ENCODE measurements at places on chromosomes 2 and 18.

DNA sequence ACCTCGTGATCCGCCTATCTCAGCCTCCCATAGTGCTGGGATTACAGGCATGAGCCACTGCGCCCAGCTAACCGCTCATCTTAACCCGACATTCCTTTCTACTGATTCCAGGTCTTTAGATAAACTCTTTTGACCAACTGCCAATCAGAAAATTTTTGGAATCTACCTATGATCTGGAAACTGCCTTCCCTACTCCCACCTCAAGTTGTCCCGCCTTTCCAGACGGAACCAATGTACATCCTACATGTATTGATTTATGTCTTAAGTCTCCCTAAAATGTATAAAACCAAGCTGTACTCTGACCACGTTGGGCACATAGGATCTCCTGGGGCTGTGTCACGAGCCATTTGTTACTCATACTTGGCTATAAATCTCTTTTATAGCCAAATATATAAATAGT is 3.2 kb upstream of the NEU2 start:
- DNase-seq: no peak

DNA sequence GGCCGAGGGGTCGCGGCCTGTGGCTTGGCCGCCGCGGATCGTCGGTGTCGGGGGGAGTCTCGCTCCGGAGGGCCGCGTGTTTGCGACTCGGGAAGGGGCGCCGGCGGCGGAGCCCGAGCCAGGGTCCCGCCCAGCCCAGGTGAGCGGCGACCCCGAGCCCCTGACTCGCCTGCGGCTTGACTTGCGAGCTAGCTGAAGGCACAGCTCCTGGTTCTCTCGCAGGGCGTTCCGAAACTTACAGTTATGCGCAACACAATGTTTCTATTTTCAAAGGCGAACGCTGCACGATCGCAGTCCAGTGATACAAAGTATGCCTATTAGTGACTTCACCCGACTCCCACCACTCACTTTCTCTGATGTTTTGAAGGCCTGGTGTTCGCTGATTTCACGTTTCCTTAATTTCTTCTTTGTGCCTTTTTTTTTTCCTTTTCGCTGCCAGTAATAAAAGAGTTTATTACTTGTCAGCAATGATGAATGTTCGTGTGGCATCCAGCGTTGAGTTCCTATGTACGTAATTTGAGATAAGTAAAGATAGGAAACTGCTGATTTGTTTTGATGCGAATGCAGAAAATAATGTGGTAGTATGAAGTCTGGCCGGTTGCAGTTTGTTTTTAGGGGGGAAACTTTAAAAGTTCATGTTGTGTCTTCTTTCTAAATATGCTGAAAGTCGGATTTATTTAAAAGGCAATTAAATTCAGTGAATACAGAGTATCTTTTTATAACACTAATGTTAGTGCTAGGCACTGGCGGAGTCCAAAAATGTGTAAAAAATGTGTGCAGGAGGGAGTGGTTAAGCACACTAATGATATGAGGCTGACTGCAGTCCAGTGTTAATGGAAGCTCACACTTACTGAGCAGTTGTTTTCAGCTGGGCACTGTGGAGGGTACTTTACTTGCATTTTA is 706 bp downstream of the UBXN2A start:
- DNase-seq: no peak

DNA sequence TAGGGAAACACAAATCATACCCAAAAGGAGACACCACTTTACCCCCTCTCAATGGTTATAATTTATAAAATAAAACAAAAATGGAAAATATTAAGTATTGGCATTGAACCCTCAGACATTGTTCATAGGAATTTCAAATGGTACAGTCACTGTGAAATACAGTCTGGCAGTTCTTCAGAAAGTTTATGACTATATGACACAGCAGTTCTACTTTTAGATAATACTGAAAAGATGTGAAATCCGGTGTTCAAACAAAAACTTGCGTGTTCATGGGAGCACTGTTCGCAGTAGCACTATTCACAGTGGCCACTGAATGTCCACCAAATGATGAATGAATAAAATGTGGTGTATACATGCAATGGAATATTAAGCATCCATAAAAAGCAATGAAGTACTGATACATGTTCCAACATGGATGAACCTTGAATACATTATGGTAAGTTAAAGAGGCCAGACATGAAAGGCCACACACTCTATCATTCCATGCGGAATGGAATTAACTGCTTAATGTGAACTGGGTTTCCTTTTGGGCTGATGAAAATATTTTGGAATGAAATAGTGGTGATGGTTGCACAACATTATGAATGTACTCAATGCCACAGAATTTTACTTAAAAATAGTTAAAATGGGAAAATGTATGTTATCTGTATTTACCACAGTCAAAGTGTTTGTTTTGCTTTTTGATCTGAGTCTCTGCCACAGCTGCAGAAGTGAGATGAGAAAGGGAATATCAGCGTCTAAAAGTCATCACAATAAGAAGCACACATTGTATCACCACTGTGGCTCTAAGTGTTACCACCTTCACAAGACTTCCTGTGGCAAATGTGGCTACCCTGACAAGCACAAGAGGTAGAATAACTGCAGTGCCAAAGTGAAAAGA is 864.6 kb downstream of the SUCLG1 start:
- no peak for DNase-seq

DNA sequence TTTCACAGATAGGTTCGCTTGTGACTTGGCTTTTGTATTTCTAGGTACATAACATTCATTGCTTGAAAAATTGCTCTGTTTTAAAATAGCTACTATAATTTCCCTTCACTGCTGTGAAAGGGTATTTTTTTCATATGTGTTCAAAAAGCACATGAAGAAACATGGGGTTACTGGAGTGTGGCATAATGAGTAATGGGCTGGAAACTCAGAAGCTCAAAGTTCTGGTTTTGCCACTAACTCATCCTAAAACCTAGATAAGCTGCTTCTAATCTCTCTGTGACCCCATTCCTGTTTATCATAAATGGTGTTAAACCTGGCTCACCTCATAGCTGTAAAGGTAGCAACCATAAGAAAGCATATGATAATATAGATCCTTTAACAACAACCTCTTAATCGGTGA is 319.3 kb downstream of the PTPRM start:
- no peak for DNase-seq

DNA sequence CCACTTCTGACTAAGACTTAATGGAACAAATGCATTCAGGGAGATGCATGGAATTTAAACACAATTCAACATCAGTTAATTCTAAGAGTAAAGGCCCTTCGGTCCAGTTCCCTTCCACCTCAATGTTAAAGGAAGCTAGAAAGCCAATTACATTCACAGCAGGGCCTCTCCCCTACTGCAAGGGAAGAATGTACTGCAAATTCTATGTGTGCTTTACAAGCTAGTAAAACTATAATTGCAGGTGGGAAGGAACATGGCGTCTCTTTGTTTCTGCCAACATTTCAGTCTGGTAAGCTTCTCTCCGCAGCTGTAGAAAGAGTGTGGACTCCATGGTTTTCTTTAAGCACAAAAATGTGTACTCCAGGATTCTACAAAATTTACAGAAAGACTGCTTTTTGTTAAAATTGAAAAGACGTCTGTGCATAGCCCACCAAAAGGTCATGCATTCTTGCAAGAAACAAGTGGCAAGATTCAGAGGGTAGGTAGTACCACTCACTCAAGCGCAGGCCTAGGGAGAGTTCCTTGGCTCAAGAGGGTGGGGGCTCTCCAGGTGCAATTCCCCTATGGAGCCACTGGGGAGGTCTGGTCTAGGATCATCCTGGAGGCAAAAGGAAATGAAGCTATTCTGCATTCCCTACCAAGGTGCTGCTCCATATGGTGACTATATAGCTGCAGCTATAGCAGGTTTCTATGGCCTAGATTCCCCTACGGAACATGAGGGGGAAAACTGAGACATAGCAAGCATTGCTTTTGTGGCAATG is 127.0 kb upstream of the FZD5 start:
- DNase-seq: no peak

DNA sequence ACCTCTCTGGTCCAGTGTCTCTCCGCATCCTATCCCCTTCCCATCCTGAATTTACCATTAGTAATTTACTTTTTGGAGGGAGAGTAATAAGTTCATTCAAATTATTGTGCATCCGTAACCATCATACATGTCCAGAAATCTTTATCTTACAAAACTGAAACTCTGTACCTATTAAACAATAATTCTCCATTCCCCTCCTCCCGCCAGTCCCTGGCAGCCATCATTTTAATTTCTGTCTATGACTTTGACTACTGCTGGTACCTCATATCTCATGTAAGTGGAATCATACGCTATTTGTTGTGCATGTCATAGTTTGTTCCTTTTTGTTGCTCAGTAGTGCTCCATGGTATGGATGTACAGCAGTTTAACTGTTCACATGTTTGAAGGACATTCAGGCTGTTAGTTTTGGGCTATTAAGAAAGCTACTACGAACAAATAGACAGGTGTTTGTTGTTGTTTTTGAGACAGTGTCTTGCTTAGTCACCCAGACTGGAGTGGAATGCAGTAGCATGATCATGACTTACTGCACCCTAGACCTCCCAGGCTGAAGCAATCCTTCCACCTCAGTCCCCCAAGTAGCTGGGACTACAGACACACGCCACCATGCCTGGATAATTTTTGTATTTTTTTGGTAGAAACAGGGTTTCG is 2.0 kb downstream of the LIMS1 start:
- no peak for DNase-seq

GRCh38 chr2:224682134-224682533 is 34.0 kb downstream of the CCDC195 start:
- DNase-seq: no peak

All from stimulated activated CD8-positive, alpha-beta memory T cell treated with anti-CD3 and anti-CD28 coated beads, Interleukin-7, amount 100 ng/mL, for 24 hours (primary cell).